ENCODE measurements at places on chromosomes 3 and 15.

DNA sequence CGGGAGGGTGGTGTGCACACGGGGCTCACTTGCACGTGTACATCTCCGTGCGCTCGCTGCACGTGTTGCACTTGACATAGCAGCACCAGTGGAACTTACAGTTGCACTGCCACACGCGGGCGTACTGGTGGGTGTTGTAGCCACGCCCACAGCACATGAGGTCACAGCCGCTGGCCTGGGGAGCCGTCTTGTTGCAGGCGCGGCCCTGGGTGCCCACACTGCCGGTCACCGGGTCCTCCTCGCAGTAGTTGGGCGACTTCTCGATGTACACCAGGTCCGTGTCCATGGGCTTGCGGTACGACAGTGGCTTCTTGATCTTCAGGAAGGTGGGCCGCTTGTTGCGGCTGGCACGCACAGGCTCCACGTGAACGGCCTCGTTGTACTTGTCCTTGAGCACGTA, 61.0 kb downstream of the WNT7A start:
- H3K36me3 ChIP-seq = no peaks in the 10 kb centered on the region
- no peak overlapping the region for H3K27ac ChIP-seq
- no peaks in the 10 kb centered on the region for H3K4me1 ChIP-seq
- DNase-seq = no peak
- H3K27me3 ChIP-seq = no peaks in the 10 kb centered on the region

GRCh38 chr3:133563186-133563591, 10.3 kb upstream of the CDV3 start:
- no peaks in the 10 kb centered on the region for H3K27me3 ChIP-seq
- no peak overlapping the region for H3K4me3 ChIP-seq
- no peak for DNase-seq
- no peak overlapping the region for H3K27ac ChIP-seq
- H3K36me3 ChIP-seq = no peaks in the 10 kb centered on the region

DNA sequence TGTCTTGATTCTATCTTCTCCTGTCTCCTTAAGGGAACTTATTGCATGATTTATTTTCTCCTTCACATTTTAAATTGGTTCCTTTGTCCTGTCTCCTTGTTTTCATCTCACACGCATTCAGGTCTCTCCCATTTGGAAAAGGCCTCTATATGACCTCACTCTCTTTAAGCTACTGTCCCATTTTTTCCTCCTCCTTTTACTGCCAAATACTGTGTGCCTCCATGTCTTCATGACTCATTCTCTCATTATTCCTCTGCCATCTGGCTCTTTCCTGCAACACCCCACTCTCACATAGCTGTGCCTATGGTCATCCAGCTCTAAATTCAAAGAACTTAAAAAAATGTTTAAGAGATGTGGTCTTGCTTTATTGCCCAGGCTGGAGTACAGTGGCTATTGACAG, 48.0 kb downstream of the TYRO3 start:
- H3K27me3 ChIP-seq = no peaks in the 10 kb centered on the region
- no peaks in the 10 kb centered on the region for H3K4me1 ChIP-seq
- no peak overlapping the region for H3K4me3 ChIP-seq
- DNase-seq = no peak
- no peak overlapping the region for H3K27ac ChIP-seq
- H3K36me3 ChIP-seq = no peaks in the 10 kb centered on the region

GRCh38 chr3:37806505-37807200, 55.0 kb upstream of the CTDSPL start:
- no peaks in the 10 kb centered on the region for H3K4me1 ChIP-seq
- H3K36me3 ChIP-seq = no peaks in the 10 kb centered on the region
- no peak for DNase-seq
- H3K27ac ChIP-seq = no peak overlapping the region
- H3K4me3 ChIP-seq = no peak overlapping the region
- H3K27me3 ChIP-seq = no peaks in the 10 kb centered on the region

- peak overlapping the region; percentile 43 for H3K4me3 ChIP-seq
- H3K27me3 ChIP-seq = no peaks in the 10 kb centered on the region
- no peak for DNase-seq
- H3K36me3 ChIP-seq = no peaks in the 10 kb centered on the region
- H3K4me1 ChIP-seq = no peaks in the 10 kb centered on the region
These were observed 843 bp downstream of the CHRNA5 start for GRCh38 chr15:78565951-78566774.

GRCh38 chr15:51801391-51801835, 28.0 kb upstream of the TMOD3 start:
- H3K36me3 ChIP-seq = no peaks in the 10 kb centered on the region
- DNase-seq = peak; percentile 41
- no peaks in the 10 kb centered on the region for H3K4me1 ChIP-seq
- H3K27me3 ChIP-seq = no peaks in the 10 kb centered on the region

DNA sequence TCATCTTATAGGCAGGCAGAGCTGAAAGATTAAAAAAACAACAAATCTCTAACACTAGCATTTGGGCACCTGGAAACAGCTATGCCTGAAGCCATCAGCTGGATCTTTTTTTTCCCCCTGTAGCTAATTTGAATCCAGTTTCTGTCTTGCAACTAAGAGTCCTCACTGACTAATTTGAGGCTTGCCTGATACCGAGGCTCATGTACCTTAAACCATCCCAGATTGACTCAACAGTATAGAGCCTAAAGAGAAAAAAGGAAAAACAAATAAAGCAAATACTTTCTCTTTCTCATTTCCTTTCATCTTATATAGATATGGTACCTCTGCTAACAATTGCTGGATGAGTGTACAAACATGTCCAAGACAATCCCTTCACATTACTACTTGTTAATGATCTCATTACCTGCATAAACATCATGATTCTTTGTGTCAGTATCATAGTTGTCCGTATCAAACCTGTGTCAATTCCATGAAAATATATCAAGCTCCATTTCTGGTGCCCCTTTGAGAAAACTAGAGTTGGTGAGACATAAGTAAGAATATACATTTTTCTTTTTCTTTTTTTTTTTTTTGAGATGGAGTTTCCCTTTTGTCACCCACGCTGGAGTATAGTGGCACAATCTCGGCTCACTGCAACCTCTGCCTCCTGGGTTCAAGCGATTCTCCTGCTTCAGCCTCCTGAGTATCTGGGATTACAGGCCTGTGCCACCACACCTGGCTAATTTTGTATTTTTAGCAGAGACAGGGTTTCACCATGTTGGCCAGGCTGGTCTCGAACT, 43.1 kb downstream of the BHLHE40 start:
- H3K4me3 ChIP-seq = no peak overlapping the region
- H3K27me3 ChIP-seq = no peaks in the 10 kb centered on the region
- H3K36me3 ChIP-seq = no peaks in the 10 kb centered on the region

GRCh38 chr15:75685195-75685594, 27.5 kb downstream of the CSPG4 start:
- H3K4me1 ChIP-seq = peaks cover 6% of the 10 kb centered on the region
- no peak overlapping the region for H3K27ac ChIP-seq
- DNase-seq = no peak
- no peaks in the 10 kb centered on the region for H3K36me3 ChIP-seq

DNA sequence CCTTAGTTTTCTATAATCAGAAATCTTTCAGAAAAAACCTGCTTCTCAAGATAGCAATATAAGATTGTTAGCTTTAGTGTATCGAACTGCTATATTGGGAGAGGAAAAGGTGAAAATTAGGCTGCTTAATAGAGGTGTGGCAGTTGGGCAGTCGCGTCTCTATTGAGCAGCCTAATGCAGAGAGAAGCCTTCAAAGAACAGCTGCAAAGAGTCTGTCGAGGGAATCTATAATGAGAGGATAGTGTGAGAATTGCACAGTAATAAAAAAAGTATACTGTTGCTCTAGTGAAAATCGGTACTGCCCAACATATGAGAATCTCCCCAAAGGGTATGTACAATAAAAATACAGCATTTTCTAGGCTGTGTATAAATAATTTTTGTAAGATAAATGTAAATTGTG, 184.4 kb downstream of the TCF12 start:
- H3K27ac ChIP-seq = no peak overlapping the region
- H3K4me3 ChIP-seq = no peak overlapping the region
- no peak for DNase-seq
- H3K4me1 ChIP-seq = no peaks in the 10 kb centered on the region
- no peaks in the 10 kb centered on the region for H3K36me3 ChIP-seq
- no peaks in the 10 kb centered on the region for H3K27me3 ChIP-seq

DNA sequence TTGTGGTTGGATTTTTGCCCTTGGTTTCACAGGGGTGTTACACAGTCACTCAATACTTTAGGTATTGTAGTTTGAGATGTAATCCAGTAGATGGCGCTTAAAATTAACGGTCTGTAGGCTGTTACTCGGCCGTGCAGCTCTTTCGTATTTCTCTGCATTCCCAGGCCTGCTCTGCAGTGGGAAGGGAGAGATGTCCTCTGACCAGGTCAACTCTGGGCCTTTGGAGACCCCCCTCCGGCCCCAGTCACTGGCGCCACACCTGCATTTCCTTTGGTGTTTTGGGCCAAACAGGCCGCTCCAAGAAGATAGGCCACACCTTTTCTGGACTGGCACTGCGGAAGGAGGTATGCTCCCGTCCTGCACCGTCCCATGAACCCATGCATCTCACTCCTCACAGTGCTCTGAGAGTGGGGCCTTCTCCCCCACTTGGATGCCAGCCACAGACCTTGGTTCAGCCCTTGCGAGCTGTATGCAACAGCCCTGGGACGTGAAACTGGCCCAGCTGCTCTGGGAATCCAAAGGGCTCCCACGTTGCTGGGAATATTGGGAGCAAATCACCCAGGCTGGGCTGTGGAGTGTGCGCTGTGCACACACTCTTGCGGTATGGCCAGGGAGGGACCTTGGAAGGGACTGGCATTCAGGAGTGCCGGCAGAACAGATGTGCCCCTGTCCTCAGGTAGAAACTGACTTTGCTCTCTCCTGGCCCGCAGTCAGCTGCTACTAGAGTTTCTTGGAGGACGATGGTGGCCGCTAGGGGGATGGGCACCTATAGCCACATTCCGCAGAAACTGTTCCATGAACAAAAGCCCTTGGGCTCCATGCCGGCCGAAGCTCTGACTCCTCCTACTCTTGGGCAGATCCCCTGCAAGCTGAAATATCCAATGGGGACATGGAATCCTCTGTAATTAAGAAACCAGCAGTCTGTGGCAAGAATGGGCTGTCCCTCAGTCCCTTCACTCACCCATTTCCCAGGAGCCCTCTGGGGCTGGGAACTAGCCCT, 410.5 kb upstream of the CADM2 start:
- DNase-seq = peak; percentile 65
- no peak overlapping the region for H3K27ac ChIP-seq
- H3K4me1 ChIP-seq = no peaks in the 10 kb centered on the region

DNA sequence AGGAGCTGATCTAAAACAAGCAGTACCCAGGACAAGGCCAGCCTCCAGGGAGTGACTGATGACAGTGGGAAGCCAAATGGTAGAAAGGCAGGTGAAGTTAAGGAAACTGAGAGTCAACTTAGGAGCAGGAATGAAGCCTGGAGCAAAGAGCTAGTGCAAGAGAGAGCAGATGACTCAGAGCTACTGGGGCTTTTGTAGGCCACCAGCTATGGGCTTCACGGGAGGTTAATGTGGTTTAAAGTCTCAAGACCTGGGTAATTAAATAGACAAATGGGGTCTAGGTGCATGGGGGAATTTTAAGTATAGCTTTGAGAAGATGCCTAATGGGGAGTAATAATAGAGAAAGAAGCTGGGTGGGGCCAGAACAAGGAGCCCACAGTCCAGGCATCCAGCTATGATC, 3.1 kb downstream of the CD86 start:
- no peak for DNase-seq
- H3K27me3 ChIP-seq = no peaks in the 10 kb centered on the region
- no peak overlapping the region for H3K4me3 ChIP-seq
- H3K27ac ChIP-seq = no peak overlapping the region
- no peaks in the 10 kb centered on the region for H3K36me3 ChIP-seq

- no peak for DNase-seq
- no peak overlapping the region for H3K27ac ChIP-seq
- no peaks in the 10 kb centered on the region for H3K4me1 ChIP-seq
- H3K27me3 ChIP-seq = no peaks in the 10 kb centered on the region
These were observed 51.9 kb upstream of the MUC13 start for GRCh38 chr3:124986192-124987143.

- no peaks in the 10 kb centered on the region for H3K36me3 ChIP-seq
- H3K4me1 ChIP-seq = no peaks in the 10 kb centered on the region
- H3K27me3 ChIP-seq = no peaks in the 10 kb centered on the region
- H3K4me3 ChIP-seq = no peak overlapping the region
- H3K27ac ChIP-seq = no peak overlapping the region
These were observed 242.3 kb upstream of the ICE2 start for GRCh38 chr15:60721257-60721626.

DNA sequence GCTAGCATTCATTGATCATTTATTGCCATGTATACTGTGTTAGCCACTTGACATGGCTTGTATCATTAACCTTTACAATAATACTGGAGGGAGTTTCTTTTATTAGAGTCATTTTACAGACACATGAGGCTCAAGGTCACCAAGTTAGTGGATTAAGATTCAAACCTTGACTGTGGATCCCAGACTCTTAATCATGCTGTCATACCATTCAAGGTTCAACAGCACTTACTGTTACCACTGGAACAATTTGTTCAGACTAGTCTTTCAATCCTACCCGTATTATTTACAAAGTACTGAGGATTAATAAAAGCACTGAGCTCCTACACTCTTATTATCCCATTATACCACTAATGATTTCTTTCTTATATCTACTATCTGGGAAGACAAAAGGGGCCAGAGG, 1.2 kb downstream of the COX17 start:
- H3K27ac ChIP-seq = peak overlapping the region; percentile 89
- no peaks in the 10 kb centered on the region for H3K27me3 ChIP-seq
- H3K4me1 ChIP-seq = peaks cover 10% of the 10 kb centered on the region
- peaks cover 11% of the 10 kb centered on the region for H3K36me3 ChIP-seq

- no peak overlapping the region for H3K27ac ChIP-seq
- no peak for DNase-seq
- peaks cover 6% of the 10 kb centered on the region for H3K4me1 ChIP-seq
- H3K4me3 ChIP-seq = no peak overlapping the region
These were observed 171.2 kb downstream of the KLHL25 start for GRCh38 chr15:85623315-85624049.

DNA sequence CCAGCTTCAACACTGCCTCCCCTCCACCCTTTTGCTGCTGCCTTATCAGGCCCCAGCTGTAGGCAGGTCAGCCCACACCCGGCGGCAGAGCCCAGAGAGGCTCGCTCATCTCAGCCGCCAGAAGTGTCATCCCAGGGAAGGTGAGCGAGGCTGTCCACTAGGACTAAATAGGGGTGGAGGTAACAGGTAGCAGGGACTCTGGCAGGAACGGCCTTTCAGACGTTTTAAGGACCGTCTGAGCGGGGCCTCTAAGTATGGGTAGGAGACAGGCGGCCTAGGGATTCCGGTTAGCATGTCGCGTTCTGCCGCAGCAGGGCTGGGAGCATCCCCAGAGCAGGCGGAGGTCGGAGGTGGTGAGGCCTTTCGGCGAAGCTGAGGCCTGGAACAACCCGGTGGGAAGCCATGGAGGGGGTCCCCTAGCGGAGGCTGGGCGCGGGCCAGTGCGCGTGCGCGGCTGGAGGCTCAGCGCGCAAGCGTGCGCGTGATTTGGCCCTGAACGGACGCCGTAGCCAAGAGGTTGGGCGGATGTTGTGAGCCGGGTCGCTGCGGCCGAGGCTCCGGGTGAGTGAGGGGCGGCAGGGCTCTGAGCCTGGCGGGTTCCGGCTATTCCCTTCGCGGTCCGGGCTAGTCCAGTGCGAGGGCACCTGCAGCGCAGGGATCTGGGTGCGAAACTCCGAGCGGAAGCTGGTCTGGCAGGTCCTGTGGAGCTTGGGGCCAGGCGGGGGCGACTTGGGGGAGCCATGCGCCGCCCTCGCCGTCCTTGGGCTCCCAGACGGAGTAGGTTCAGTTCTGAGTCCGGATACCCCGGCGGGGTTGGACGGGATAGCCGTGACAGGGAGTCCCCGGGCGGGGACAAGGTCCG, at the start of the genes MST1 and RNF123:
Gene MST1 (minus strand): TSS at position 429 of the 862 bp plus-strand sequence. CDS start 783 bp downstream, outside the sequence.
Gene RNF123 (plus strand): TSS at position 512 of the 862 bp plus-strand sequence. CDS start 1,609 bp downstream, outside the sequence.
- no peaks in the 10 kb centered on the region for H3K27me3 ChIP-seq
- H3K36me3 ChIP-seq = no peaks in the 10 kb centered on the region
- H3K4me3 ChIP-seq = peak within 1 kb of the TSS; percentile 100
- H3K4me1 ChIP-seq = no peaks in the 10 kb centered on the region

- H3K4me3 ChIP-seq = no peak overlapping the region
- peak; percentile 60 for DNase-seq
- no peaks in the 10 kb centered on the region for H3K4me1 ChIP-seq
These were observed 43.9 kb downstream of the BHLHE40 start for GRCh38 chr3:5022966-5023776.

Measured in right lobe of liver (tissue), 6 donors.